ENCODE measurements at places on chromosomes 6 and 20. TPM values are rescaled to one million over a fixed set of nuclear protein-coding genes. Genes with fewer than 3 reads are reported as not detected.

VGLL2 gene
- total RNA-seq = not detected

TREML2 gene
- not detected for total RNA-seq

SCRT2 gene
- total RNA-seq = not detected

CSNK2A1 gene
- total RNA-seq = 98.6 TPM

SLC17A3 gene
- not detected for total RNA-seq

Measured in smooth muscle cell of bladder (primary cell).